ENCODE measurements at places on chromosomes 4 and X.

- no peak for DNase-seq
These were observed 128.3 kb upstream of the EPHA5 start for GRCh38 chr4:65798498-65799127.

DNA sequence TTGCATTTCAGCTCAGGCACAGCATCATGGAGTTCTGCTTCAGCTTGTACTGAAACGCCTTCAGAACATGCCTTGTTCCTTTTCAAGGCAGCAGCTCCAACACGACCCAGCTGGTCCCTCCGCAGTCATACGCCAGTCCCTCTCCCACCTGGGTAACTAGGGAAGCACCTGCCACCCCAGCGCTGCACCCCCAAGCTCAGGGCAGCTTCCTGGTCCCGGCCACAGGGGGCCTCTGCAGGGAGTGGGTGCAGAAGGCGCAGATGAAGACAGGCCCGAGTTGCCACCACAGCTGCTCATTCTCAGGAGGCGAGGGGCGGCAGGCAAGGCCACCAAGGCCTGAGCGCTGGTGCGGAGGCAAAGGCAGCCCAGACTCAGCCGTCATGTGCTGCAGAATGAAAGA, 21.8 kb downstream of the WDR1 start:
- no peak for DNase-seq

DNA sequence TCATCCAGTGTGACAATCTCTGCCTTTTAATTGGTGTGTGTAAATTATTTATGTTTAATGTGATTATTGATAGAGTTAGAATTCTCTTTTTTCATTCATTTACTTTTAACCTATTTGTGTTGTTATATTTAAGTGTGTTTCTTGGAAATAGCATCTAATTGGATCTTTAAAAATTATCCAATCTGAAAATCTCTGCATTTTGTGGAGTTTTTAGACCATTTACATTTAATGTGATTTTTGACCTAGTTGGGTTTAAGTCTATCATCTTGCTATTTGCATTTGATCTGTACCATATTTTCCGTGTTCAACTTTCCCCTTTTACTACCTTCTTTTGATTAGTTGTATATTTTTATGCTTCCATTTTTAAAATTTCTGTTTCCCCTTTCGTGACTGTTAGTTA, 71.3 kb downstream of the TENM3 start:
- no peak for DNase-seq

- DNase-seq, result peak; percentile 23
These were observed 179.5 kb downstream of the CEP135 start for GRCh38 chr4:56128213-56128612.

- DNase-seq, result no peak
These were observed 24.5 kb downstream of the IL15 start for GRCh38 chr4:141660880-141661279.

DNA sequence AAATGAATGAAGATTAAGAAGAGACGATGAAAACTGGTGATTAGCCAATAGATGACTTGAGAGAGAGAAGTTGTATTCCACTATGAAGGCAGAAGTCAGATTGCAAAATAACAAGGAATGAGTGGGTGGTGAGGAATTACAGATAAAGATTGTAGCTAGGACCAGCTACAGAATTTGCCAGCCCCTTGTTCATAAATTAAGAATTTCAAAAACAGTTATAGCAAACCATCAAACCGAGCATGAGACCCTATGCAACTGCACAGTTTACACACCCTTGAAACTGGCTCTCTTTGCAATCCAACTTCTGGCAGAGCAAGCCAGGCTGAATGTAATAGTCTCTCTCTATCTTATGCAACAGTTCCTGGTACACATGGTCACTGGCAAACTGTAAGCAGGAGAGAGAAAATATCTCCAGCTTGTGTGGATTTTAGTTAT, 35.2 kb downstream of the STAP1 start:
- DNase-seq, result no peak

DNA sequence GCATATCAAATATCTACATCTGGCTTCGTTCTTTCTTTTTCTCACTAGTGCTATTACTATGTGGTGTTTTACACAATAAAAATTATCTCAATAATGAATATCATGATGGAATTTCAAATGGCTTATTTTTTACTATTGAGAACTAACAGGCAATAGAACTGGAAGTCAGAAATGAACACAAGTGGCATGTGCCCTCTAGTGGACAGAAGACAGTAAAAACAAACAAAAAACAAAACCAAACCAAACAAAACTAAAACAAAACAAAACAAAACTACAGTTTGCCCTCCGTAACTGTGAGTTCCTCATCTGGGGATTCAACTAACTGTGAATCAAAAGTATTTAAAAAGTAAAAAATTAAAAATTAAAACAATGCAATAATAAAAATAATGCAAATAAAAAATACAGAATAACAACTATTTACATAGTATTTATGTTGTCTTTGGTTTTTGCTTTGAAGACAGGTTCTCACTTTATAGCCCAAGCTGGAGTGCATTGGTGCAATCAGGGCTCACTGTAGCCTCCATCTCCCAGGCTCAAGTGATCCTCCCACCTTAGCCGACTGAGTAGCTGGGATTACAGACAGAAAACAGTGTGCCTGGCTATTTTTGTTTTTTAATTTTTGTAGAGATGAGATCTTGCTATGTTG, 195.6 kb upstream of the TACR3 start:
- DNase-seq, result peak; percentile 48

- DNase-seq, result peak; percentile 90
These were observed 17.7 kb upstream of the N4BP2 start for GRCh38 chr4:40038977-40039376.

GRCh38 chr4:47829438-47829837, 8.4 kb downstream of the CORIN start:
- no peak for DNase-seq

DNA sequence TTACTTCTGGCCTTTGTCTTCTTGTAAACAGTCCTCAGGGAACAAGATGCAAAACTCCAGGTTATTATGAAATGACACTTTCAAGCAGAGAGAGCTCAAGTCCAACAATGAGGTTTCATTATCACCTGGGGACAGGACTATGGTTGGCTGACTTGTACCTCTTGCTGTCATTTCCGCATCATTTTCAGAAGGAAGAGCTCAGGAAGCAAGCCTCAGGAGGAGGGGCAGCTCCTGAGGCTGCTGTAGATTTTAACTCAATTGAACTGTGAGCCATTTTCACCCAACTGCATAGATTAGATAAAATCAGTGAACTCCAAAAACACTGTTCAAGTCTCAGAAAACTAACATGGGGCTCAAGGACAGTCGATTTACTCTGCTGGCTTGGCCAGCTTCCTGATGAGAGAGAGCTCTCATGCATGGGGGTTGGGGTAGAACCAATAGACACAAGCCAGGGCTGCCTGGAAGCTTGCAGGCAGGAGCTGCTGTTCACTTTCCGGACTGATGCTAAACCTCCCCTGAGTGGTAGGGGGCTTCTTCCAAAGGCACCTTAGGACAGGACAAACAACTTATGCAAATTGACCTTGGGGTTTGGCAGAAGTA, 23.6 kb downstream of the TMEM255A start:
- no peak for DNase-seq

- no peak for DNase-seq
These were observed 102.1 kb upstream of the SCML1 start for GRCh38 chrX:17635231-17635630.

GRCh38 chr4:75249739-75250138, 264.5 kb downstream of the RCHY1 start:
- DNase-seq, result no peak

- DNase-seq, result peak; percentile 13
These were observed 278.3 kb downstream of the PCDH18 start for GRCh38 chr4:137253949-137254348.

- peak; percentile 73 for DNase-seq
These were observed 7.9 kb downstream of the BDH2 start for GRCh38 chr4:103091601-103092223.

GRCh38 chrX:39409246-39409917, 608.1 kb downstream of the MID1IP1 start:
- DNase-seq, result no peak

- DNase-seq, result no peak
These were observed 173.1 kb upstream of the VCX3A start for GRCh38 chrX:6708041-6708440.
